Psoas muscle (tissue), 8 donors: ENCODE measurements at places on chromosomes 5 and 9.

- DNase-seq, result no peak
Measured at GRCh38 chr9:136482046-136482792, 621 bp downstream of the SEC16A start.

- DNase-seq, result no peak
Measured at GRCh38 chr9:135805422-135806022, 101.8 kb downstream of the CAMSAP1 start.

GRCh38 chr5:81760521-81760920 is 9.6 kb upstream of the SSBP2 start:
- DNase-seq, result no peak

DNA sequence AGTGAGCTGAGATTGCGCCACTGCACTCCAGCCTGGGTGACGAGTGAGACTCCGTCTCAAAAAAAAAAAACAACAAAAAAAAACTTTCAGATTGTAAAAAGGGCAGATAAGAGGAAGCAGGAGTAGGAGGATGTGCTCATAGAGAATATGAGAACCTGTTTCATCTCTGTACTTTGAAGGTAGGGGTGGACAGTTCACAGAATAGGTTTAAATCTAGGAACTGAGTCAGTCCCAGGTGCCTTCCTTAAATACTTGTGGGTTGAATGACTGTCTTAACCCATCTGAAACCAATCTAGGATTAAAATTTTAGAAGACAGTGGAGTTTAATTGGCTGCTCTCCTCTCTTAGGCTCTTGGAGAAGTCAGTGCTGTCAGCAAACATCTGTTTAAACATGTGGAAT is 12.4 kb downstream of the POLK start:
- DNase-seq, result no peak

DNA sequence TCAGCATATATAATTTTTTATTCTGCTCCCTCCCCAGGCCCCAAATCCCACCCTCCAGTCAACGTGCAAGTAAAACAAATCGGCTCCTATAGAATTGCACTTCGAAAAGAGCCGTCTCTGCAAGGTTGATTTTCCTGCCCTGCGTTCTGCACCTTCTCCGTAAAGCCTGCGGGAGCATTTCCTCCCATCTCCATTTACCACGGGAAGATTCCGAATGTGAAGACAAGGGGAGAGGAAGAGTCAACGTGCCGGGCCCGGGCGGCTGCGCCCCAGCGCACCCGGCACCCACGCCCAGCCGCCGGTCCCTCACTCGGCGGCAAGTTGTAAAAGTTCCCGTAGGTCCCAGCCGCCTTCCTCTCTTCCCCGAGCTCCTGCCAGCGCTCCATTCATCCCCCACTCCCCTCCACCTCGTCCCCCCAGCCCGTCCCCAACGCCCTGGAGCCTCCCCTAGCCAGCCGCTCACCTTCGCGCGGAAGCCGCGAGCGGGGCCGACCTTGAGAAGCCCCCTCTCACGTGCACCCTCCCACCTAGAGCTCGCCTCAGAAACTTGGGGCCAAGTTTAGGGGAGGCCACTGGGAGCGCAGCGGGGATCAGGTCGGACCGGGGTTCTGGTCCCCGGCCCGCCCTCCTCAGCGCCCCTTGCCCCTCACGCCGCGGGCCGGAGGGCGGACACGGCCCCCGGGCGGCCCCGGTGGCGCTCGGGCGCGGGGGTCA is 431 bp downstream of the BNC2 start:
- no peak for DNase-seq

DNA sequence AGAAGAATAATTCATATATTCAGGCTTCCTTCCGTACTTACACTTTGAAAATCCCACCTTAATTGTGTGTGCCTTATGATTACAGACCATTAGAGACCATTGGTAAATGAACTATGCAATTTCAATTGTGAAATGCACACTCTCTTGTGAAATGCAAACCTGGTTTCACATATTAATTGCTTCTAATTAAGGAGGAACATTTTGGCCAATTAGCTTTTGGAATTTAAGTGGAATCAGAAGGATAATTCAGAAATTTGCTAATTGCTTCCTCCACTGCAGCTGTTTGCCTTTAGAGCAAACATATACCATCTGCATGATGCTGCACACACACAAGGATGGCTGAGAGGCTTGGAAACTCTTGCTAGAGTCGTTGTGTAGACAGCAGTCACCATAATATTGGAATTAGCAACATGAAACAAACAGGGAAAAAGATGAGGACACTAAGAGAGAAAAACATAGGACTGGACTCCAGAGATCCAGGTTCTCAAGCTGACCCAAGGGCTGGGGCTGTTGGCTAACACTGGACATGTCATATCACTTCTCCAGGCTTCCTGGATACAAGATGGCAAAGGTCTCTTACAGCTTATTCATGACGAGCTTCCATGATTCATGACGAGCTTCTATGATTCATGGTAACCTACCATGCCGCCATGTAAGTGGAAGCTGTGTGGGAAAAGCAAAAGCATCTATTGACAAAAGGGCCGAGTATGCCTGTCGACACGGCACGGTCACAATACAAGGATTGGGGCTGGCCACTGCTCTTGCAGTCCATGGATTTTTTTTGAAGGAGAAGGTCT is 78.0 kb downstream of the PTCH1 start:
- no peak for DNase-seq

GRCh38 chr5:78766412-78766762 is 117.8 kb upstream of the LHFPL2 start:
- no peak for DNase-seq

GRCh38 chr9:97617939-97618416 is 15.2 kb downstream of the TSTD2 start:
- no peak for DNase-seq

- no peak for DNase-seq
Measured at GRCh38 chr9:115012486-115012885, 82.1 kb upstream of the TNFSF8 start.

DNA sequence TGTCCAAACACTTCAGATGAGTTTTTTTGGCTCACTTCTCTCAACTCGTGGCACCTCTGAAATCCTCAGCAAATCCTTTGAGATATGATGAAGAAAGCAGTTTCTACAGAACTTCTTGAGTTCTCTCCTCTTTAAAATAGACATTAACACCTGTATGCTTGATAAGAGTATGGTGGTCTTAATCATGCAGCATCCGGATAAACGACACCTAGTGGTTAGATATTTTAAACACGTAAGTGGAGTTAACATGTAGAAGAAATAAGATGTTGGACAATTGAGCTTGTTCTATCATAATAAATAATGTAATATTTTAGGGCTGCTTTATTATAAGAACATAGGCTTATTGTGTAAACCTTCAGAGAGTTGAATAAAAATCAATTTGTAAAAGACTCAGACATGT is 324.8 kb downstream of the CYLC2 start:
- no peak for DNase-seq

GRCh38 chr9:129746092-129746777 is 6.6 kb downstream of the PTGES start:
- DNase-seq, result no peak

DNA sequence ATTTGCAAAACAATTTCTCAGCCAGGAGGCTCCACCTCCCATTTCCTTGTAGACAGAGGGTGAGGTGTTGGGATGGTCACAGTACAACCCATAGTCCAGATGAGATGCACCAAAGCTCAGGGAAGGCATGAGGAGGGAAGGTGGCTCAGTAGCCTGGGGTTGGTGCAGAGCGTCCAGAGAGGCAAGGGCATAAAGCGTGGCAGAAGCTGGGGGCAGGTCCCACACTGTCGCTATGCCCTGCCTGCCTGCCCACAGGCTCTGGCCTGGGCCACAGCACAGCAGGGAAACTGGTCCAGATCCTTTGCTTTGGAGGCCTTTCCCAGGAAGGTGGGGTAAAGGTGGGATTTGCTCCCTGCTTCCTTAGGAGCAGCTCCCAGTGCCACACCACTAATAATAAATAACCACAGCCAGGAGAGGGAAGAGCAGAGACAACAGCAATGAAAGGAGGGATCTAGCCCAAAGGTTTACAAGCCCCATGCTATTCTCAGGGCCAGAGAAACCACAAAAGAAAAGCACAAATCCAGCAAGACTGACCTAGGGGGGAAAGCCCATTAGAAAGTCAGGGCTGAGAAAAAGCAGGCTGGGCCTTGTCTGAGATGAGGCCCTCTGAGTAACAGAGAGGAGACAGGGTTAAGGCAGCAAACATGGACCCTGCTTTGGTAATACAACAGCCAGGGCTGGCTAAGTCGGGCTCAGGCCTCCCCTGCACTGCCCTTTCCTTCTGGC is 27.2 kb downstream of the PCDHGC5 start:
- no peak for DNase-seq

DNA sequence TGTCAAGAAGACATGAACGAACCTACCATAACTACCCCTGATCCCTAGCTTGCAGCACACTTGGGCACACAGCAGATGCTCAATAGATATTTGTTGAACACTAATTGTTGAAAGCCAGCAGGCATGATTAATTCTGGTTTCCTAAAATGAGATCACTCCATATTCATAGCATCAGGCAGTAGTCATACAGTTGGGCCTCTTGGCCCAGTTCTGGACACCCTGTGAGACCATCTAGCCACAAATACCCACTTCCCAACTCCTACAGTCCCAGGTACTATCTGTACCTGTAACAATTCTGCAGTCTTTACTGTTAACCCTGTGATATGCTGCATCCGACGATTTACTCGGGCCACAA is 24.2 kb downstream of the P4HA2 start:
- no peak for DNase-seq

DNA sequence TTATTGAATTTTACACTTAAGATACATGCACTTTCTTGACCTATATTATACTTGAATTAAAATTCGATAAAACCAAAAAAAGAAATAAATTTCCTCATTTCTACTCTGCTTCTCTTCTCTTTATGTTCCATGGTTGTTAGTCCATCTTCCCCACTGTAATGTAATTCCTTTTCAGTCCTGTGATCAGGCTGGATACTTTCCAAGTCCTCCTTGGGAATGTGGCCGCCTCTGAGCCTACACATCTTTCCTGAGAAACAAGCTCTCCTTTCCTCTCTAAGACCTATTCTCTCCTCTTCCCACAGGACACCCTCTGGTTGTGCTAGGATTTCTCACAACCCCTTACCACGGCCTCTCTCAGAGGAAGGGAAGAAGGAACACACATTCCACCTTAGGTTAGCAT is 285.1 kb downstream of the DNAH5 start:
- DNase-seq, result no peak

DNA sequence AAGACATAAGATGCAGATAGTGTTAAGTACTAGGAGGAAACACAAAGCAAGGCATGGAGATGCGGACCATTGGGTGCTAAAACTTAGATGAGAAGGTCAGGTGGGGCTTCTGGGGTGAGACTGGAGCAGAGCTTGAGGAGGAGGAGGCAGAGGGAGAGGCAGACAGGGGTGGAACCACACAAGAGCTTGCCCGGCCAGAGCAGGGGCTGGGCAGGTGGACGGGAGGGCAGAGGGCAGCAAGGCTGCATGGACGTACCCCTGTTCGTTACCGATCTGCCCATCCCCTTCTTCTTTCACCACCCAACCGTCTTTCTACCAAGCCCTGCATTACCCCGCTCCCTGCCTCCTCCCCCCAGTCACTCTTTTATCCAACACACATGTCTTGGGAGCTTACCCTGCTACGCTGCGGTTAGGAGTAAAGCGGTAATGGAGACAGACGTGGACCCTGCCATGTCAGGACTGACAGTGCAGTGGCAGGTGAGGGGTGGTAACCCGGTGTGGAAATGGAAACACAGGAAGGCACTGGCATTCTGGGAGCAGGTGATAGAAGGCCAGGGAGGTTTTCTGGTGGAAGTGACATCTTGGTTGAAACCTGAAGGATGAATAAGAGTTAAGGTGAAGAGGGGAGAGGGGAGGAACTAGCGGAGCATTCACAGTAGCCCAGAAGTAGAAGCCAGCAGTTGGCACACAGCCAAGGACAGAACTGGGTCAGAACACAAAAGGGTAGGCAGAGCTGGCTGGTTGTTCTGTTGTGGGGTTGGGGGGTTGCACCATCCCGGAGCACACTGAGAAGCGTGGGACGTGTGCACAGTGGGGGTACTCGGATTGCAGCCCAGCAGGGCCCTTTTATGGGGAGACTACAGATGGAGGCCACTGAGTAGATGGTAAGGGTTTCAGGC is 167.2 kb downstream of the CACNA1B start:
- no peak for DNase-seq
